ENCODE measurements at places on chromosomes 2 and 18.

GRCh38 chr2:27977731-27978312 lies 87.3 kb downstream of the BABAM2 start:
- DNase-seq, result no peak

DNA sequence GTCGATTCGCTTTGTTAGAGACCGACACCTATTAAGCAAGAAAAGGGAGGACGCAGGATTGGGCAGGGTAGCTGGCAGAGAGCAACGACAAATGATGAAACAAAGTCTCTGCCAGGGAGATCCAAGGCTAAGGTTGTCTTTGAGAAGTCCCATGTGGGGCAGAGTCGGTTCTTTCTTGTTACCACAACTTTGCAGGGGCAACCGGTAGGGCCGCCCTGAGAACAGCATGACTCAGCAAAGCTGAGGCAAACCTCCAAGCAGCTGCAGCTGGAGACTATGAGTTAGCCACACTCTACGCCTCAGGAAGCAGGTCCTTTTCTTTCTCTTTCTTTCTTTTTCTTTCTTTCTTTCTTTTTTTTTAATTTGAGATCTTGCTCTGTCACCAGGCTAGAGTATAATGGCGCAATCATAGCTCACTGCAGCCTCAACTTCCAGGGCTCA lies 452.3 kb upstream of the ID2 start:
- DNase-seq, result peak; percentile 76

GRCh38 chr2:207530160-207531031 lies 634 bp downstream of the CREB1 start:
- peak; percentile 63 for DNase-seq

DNA sequence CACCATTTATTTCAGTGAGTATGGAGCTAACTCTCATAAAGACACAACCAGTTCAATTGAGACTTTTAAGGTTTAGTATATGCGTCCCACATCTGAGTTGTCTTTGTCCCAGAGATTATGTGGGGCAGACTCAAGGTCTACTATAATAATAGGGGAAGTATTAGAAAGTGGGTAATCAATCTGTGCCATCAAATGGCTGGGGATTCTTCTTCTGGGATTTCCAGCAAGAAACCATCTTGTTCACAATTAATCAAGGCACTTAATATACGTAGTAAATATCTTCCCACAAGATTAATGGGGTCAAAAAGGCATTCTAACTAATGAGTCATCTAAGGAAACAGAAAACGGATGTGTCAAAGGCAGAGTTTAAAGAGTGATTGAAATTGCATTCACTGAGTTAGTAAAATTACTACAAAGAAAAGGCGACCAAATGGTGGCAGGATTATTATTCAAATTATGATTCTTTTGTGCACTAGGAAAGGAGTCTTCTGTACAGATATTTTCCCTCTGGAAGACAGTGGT lies 179.8 kb upstream of the REG3G start:
- DNase-seq, result no peak

- DNase-seq, result no peak
These were observed 4.7 kb upstream of the SLC40A1 start for GRCh38 chr2:189585226-189585756.

DNA sequence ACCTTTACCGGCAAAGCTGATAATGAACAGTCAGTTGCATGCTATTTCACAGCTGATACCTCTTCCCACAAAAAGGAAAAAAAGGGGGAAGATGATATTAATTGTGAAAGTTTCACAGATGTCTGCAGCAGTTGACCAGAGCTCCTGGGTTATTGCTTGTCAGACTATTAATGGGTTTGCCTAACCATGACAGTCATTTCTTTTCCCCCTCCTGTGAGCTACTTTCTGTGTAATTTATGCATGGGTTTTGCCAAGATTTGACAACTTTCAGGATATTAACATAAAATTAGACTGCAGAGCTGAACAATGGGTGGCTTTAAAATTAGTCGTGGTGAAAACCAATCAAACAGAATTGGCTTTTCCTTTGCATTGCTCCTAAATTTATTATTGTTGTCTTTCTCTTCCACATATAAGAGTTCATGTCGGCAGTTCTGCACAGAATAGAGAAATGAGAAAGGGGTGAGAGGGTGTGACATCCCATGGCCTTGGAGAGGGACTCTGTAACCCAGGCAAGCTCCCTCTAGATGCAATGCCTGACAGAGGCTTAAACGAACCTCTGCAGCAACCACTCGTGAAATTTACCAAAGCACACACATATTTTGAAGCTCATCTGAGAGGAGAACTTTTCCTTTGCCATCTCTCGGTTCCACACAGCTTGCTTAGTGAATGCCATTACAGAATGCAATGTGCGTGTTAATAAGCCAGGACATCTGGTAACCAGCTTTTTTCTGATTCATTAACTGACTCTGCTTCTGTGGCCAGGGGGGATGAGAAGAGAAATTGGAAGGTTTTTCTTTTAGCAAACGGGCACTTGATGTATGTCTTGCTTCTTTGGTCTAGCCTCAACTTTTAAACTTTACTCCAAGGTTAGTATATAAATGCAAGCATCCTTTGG lies 82.2 kb upstream of the ITGA4 start:
- DNase-seq, result no peak

DNA sequence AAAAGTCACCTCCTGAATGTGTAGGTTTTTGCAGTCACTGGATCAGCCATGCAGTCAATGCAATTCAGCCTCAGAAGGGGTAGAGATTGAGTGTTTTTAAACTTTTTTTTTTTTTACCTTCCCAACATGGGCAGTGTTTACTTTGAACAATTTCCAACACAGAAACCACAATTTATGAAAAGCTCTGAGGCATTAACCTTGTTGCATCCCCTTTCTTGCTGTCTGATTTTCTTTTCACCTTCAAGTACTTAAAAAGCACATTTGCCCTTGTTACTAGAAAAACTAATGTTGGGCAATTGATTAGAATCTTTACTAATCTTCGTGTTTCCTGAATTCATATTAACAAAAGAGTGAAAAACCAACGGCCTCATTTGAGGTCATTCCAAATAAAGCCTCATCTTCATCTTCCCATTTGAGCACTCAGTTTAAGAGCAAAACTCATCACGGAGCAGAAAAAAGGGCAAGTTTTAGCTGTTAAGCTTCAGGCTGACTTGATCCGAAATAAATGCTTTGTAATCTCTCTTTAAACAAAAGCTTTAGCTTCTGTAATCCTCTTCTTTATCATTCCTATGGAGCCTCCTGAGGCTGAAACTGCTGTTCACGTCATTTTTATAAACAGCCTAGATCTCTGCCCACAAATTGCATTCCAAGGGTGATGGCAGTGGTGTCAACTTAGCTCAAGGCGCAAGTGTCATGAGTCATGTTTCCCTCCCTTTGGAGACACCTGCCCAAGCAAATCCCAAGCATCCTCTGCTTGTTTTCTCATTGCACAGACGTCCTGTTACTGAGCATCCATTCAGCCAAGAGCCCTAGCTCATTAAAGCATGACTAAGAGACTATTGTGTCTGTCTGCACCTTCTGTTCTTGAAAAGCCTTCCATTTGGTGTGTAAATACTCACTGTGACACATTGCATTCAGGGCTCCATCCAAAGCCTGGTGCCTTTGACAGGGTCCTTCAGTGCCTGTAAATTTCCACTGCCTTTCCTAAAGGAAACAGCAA lies 107.7 kb downstream of the HNMT start:
- DNase-seq, result no peak

GRCh38 chr2:239946562-239946863 lies 78.6 kb downstream of the NDUFA10 start:
- peak; percentile 13 for DNase-seq

DNA sequence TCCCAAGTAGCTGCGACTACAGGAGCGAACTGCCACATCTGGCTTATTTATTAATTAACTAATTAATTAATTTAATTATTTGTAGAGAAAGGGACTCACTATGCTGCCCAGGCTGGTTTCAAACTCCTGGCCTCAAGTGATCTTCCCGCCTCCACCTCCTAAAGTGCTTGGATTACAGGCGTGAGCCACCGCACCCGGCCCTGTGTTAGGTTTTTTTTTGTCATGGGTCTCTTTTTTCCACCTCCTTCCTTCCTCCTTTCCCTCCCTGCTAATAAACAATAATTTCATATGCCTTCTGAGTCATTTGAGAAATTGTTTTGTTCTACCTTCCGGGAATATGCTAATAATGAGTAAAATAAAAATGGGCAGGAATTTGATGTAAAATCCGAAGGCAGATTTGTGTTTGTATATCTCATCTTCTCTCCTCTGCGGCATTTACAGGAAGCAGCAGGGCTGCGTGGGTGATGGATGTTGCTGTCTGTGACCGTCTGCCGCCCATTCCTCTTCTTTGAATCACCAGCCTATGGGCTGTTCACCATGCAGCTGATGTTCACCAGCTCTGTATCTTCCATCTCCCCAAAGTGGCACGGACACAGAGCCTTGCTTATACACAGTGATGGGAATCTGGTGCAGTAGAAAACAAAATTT lies 89.9 kb downstream of the ACSL3 start:
- DNase-seq, result no peak

GRCh38 chr2:25284756-25285155 lies 57.0 kb downstream of the DNMT3A start:
- no peak for DNase-seq

- DNase-seq, result no peak
These were observed 94.2 kb upstream of the FZD7 start for GRCh38 chr2:201939453-201939941.

GRCh38 chr2:54471221-54471711 lies 15.1 kb downstream of the SPTBN1 start:
- no peak for DNase-seq

DNA sequence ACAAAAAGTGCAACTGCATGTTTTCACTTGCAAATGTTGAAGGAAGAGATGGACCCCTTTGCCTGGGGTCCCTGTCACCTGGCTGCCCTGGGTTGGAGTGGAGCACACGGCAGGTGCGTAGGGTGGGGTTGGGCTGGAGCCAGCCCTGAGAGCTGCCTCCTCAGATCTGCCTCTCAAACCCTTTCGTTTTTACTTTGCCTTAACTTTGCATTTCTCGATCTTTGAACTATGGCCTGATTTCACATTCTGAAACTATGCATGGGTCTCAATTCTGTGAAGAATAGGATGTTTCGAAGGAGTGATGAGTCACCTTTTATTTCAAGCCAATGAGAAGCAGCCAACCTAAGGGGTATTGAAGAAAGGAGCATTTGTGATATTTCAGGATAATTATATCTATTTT lies 132.8 kb downstream of the ACOXL start:
- no peak for DNase-seq

DNA sequence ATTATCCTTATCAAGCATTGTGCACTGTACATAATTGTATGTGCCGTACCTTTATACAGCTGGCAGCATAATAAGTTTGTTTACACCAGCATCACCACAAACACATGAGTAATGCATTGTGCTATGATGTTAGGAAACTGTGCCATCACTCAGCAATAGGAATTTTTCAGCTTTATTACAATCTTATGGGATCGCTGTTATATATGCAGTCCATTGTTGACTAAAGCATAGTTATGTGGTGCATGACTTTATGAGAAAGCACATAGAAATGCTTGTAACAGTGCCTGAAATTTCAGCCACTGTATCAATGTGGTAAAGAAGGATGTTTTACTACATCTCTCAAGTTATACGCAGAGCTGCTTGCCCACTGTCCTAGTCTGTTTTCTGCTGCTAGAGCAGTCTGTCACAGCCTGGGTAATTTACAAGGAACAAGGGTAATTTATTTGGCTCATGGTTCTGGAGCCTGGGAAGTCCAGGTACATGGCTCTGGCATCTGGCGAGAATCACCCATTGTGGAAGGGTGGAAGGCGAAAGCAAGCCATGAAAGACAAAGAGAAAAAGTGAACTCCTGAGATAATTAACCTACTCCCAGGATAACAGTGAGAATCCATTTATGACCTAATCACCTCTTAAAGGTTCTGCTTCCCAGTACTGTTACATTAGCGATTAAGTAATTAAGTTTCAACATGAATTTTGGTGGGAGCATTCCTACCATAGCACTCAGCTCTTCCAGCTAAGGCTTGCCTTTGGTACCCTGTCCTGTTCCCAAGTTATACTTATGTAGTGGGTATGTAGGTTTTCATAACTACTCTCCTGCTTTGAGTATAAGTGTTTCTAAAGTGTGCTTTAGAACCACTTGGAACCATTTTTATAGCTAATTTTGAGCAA lies 4.6 kb downstream of the MAP3K20 start:
- DNase-seq, result no peak

- no peak for DNase-seq
These were observed 193.5 kb downstream of the INHBB start for GRCh38 chr2:120539424-120539936.

GRCh38 chr18:7590826-7591560 lies 23.9 kb downstream of the PTPRM start:
- DNase-seq, result no peak

DNA sequence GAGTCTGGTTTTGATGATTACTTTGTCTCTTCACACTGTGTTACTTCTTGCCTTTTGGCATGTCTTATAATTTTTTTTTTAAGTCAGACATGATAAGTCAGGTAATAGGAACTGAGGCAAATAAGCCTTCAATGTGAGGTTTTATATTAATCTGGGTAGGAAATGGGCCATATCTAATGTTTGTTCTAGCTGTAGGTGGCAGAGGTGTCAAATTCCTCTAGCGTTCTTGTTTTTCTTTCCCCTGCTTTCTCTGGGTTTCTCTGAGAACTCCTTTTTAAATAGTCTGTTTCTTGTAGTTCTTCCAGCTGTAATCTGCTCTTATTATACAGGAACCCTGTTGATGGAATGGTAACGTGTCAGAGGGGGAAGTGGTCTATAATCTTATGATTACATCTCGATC lies 5.7 kb downstream of the SP140 start:
- DNase-seq, result no peak

DNA sequence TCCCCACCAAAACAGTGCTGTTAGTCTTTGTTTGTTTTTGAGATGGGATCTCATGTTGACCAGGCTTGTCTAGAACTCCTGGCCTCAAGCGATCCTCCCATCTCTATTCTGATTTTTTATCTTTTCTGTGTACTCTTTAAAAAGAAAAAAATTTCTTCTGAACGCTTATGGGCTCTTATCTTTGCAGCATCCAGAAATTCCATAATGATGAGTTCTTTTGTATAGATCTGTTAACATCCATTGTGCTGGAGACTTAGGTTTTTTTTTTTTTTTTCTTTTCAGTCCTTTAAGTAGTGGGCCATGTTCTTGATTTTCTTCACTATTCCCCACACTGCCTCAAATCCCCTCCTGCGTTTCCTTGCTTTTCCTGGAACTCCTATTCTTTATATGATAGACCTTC lies 31.0 kb downstream of the RBBP8 start:
- no peak for DNase-seq

DNA sequence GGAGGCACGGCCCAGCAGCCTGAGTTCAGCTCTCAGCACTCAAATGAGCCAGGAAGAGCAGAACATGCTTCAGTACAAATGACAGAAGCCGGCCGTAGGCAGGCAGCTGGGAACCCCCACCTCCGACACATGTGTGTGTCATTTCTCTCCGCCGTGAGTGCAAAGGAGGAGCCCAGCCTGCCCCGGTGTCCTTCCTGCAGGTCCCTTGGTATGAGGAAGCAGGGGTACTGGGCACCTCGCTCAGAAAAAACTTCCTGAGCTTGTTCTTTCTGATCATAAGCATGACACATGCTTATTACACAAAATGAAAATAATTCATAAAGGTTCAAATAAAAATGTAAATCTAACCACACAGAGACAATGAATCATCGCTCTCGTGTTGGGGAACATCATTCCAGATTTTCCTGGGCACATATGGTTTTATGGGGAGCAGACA lies 35.3 kb downstream of the KCNF1 start:
- no peak for DNase-seq

GRCh38 chr2:88070055-88070454 lies 2.4 kb downstream of the SMYD1 start:
- DNase-seq, result no peak

- DNase-seq, result peak; percentile 28
These were observed 906.6 kb upstream of the CDH2 start for GRCh38 chr18:29083545-29083944.

GRCh38 chr18:28281400-28281799 lies 104.5 kb upstream of the CDH2 start:
- no peak for DNase-seq
